ENCODE measurements at places on chromosomes 5 and 9.
A peak's percentile ranks its signal among the peaks of the same experiment; 100 is the strongest.

GRCh38 chr5:35228310-35228709 lies 2.0 kb downstream of the PRLR start:
- DNase-seq: no peak

DNA sequence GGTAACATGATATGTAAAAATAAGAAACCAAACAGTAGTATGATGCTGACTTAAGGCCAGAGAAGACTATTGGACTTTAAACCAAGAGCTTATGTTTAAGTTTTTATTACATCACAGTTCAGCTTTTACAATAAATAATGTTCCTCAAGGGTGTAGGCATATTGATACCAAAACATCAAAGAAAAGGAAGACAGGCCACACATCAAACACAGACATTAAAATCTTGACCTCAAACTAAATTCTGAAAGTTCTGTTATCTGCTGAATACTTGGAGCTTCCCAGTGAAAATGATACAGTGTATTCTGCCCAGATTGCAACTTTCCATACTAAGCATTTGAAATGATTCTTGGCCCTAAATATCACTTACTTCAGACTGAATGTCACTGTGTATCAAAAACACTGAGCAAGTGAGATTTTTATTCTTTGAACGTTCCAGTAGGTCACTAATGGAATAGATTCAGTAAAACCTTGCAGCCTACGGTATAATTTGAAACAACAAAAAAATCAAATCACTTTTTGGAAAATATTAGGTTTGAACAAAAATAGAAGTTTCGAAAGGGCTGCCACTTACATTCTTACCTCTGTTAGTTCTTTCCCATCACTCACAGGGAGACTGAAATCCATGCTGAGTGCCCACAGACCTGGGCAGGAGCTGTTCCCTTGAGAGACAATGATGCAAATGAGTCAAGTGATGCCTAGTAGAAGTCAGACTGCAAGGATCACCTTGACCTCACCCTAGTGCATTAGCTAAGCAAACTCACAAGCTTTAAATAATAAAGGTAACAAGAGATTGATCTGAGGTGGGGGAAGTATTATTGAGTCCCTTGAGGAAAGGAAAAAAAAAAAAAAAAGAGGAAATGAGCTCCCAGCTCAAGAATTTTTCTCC lies 2.5 kb downstream of the LPAR1 start:
- no peak for DNase-seq

DNA sequence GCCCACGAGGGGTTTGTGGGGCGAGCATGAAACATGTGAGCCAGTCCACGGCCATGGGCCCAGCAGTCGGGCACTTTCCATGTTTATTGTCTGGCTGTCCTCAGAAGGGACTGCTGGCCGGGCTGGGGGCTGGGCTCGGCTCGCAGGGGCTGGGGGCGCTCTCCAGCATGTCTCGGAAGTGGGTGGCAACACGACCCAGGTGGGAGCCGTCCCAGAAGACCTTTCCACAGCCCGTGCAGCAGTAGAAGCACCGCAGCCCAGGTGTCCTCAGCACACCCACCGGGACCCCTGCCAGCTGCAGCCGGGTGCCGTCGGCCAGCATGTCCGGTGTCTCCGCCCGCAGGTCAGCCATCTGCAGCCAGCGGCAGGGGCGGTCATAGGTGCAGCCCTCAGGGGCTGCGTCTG lies 4.8 kb upstream of the NRARP start:
- no peak for DNase-seq

DNA sequence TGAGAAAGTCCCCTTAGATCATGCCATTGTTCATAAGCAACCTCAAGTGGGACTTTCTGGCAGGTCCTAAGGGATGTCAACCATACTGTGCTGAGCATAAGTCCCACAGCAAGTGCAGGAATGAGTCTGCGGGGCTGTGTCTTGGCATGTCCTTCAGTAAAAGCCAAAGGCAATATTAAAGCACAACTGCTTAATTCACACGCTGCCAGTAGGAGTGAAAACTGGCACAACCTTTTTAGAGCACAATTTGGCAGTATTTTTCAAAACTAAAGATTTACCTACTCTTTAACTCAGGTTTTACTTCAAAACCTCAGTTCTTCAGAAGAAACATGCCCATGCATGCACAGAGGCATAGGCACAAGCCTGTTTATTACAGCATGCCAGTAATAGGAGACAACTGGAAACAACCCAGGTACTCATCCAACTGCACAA lies 24.4 kb upstream of the SMAD5 start:
- no peak for DNase-seq

DNA sequence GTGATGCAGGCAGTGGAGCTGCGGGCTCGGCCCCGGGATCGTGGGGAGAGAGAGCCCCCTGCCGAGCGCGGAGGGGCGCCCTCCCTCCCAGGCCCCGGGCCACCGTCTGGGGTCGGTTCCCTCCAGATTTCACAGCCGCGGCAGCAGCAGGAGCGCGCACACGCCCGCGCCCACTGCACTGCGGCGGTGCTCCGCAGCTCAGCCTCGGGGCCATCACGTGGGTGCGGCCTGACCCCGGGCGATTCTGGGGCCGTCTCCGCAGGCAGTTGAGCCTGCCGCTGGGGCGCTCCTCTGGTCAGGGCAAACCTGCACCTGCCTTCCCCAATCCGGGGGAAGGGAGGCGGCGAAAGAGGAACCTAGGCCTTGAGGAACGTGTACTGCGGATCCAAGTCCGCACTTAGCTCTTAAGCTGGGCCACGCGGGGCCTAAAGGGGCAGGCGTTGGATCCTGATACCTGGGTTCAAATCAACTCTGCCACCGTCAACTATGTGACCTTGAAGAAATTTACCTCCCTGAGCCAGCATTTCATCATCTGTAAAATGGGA lies 9.4 kb upstream of the DELE1 start:
- peak; percentile 50 for DNase-seq

DNA sequence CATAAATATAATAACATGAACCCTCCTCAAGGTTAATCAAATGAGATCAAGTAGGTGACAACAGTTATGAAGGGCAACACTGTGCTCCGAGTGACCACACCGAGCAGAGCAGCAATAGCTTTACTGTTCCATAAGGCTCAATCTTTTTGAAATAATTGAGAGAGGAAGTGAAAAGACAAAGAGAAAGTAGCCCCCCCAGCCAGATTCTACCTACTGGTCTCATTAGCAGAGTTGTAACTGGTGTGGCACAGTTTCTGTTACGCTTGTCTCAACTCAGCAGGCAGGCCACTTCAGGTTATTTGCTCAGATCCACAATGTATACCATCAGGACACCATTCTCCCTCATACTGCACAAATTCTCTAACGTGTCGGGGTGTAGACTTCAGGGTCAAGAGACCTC lies 14.0 kb downstream of the PRUNE2 start:
- DNase-seq: no peak

GRCh38 chr5:74394916-74395880 lies 245.3 kb downstream of the ENC1 start:
- no peak for DNase-seq

DNA sequence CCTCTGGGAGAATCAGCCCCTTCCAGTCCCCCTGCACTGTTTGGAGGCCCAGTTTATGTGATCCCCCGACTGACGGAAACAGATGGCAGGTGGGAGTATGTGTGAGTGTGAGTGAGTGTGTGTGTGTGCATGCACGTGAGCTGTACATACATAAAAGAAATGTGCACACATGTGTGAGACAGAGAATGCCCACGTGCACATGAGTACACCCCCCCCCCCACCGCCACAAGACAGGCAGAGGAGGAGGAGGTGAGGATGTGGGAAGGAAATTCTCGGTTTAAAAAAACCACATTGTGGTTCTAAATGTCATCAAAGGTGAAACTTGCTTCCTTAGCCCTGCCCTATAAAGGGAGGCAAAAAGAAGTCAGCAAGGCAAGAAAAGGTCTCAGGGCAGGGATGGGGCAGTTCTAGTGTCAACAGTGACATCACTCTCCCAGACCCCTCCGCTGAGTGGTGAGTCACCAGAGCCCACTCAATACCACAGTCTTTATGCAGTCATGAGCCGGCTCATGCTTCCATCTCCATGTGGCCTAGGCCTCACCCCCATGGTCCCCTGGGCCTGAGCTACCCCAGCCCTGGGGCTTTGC lies 79.2 kb upstream of the HSPA9 start:
- DNase-seq: peak; percentile 29

GRCh38 chr9:88197781-88198340 lies 59.6 kb upstream of the SPATA31C2 start:
- peak; percentile 69 for DNase-seq

DNA sequence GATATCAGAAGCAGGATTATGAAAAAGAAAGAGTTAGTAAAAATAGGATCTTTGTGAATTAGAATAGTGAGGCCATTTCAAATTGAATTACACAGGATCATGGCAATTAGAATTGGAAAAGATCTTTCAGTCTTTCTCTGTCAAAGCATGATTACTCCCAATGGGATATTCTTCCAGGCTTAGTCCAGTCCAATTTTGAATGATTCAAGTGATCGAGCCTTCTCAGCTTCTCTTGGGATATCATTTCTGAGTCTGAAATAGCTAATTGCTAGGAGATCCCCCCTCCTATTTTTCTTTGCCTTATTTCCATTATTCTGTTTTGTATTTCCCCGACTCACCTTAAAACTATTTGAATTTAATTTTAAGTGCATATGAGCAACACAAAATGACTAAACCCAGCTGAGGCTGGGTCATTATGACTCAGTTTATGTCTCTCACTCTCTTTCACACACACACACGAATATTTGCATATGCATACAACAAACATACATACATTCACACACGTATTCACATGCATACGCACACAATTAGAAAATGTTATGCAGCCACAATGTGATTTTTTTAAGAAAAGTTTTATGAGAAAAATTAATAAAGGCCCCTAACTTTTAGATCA lies 34.8 kb upstream of the EFNA5 start:
- DNase-seq: peak; percentile 61

DNA sequence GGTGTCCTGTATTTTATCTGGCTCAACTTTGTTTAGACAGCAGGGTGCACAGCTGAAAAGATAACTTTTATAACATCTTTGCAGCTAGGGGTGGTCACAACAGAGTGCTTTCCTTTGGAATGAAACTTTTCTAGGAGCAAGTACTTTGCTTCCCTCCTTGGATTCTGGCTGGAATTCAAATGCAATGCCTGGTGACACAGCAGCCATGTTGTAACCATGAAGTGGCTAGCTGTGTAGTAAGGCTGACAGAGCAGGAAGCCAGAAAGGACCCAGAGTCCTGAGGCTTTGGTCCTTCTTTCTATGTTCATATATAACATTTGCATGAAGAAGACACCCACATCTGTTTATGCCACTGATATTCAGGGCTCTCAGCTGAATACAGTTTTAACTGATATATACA lies 48.1 kb downstream of the TENT4A start:
- DNase-seq: no peak

- peak; percentile 85 for DNase-seq
Observed at GRCh38 chr5:154860123-154860522, 1.7 kb downstream of the CNOT8 start.

GRCh38 chr9:122827761-122828093 lies 661 bp downstream of the PDCL start:
- peak; percentile 54 for DNase-seq

GRCh38 chr5:159749146-159749545 lies 167.1 kb upstream of the ADRA1B start:
- DNase-seq: peak; percentile 45

DNA sequence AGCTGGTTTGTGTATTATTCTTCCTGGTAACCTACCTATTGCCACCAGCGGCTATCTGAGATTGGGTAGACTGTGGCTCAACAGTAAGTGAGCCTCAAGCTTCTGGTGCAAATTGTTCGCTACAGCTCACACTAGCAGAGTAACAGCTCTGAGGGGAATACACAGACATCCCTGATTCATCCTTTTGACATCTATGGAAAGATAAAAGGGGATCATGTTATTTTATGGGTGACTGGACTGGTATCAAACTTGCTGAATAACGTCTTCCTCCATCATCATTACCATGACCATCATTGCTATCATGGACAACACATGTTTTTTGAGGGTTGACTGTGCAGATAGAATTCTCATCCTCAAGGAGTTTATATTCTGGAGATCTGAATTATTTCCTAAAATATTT lies 129.6 kb downstream of the PIK3R1 start:
- no peak for DNase-seq

DNA sequence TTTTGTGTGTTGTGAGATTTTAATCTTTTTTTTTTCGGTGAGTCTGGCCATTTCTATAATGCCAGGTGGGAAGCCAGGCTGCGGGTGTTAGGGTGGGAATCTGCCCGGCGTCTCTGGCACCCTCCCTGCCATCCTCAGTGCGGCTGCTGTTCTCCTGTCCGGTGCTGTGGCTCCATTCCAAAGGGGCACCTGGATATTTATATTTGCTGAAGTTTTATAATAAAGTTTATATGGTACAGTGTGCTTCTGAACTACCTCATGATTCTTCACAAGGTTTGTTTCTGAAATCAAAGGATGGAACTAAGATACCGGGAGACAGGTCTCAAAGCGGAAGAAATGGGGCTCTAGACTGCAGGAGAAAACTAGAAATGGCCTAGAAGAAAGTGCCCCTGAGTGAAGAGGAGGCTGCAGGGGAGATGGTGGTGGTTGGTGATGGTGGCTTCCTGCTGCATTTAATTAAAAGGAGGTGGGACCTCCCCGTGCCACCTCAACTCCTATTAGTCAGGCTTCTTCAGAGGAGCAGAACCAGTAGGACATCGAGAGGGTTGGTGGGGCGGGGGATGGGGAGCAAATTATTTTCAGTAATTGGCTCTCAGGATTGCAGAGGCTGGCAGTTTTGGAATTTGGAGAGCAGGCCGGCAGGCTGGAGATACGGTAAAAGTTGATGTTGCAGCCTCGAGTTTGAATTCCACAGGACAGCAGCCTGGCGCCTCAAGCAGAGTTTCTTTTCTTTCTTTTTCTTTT lies 102.2 kb upstream of the ICE1 start:
- no peak for DNase-seq

- no peak for DNase-seq
Observed at GRCh38 chr5:157259699-157260098, 6.2 kb upstream of the CYFIP2 start.

- peak; percentile 67 for DNase-seq
Observed at GRCh38 chr5:148469501-148469935, 85.8 kb downstream of the FBXO38 start.

GRCh38 chr9:20087481-20087880 lies 298.6 kb upstream of the SLC24A2 start:
- DNase-seq: peak; percentile 42

GRCh38 chr5:150544611-150545219 lies 36.8 kb downstream of the NDST1 start:
- DNase-seq: peak; percentile 23

DNA sequence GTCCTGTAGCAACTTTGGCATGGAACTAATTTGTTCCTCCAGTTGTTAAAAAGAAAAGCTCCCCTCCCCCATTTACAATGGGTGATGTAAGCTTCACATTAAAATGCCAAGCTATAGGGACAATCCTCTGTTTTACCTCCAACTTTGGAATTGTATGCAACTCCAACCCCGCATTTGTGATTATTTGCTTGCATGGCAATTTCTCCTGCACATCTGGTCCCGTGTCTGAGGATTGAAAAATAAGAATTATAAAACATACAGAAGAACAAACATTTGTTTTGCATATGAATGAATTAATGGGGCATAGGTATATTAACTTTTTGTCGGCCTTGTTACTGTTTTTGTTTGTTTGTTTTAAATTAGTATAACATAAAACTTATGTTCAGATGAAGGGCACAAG lies 17.2 kb downstream of the PCSK1 start:
- DNase-seq: no peak

Data from foreskin fibroblast (primary cell).